Activated naive CD4-positive, alpha-beta T cell (primary cell): ENCODE measurements at places on chromosomes 1 and 21.

DNA sequence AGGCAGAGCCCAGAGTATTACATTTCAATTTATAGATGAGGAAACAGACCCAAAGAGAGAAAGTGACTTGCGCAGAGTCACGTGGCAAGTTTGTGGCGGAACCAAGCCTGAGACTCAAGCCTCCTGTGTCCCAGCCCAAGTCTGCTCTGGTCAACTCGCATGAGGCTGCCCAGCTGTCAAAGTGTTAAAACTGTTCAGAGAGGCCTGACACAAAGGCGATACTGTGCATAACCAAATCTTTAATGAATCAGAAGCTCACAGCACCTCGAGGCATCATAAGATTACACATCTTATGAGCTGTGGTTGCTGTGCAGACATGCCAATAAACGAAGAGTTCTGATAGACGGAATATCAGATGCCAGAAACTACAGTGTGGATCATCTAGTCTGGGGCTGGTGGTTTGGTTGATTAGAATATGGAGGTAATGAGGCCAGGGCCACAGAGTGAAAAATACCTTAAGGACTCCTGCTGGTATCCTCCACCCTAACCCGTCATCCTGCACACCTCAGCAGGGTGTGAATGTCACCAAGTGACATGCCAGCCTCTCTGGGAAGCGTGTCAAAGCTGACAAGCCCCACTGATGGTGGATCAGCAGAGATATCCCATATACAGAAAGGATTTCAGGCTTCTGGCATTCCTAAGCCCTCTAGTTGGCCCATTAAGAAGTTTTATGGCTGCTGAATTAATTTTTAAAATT is 42.2 kb downstream of the TNNT2 start:
- no peak for DNase-seq

DNA sequence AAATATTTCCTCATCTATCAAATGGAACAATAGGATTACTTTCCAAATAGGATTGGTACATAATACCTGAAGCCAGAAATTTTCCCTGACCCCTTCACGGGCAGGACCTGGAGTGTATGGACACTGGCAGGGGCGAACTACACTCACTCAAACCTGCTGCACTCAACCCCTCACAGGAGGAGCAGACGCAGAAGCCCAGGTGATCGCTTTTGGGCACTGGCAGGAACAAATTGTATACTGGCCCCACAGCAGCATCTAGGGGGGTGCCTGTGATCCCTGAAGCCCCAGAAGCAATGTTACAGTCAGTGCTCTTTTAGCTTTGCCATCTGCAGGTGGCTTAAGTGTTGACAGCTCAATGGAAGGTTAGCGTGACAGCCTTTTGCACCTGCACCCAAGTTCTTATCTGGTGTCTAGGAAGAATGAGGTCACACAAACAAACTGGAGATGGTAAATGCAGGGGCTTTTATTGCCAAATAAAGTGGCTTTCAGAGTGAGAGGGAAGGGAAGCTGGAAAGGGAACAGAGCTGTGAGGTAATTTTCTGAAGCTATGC is 199.2 kb upstream of the NEGR1 start:
- DNase-seq = no peak

DNA sequence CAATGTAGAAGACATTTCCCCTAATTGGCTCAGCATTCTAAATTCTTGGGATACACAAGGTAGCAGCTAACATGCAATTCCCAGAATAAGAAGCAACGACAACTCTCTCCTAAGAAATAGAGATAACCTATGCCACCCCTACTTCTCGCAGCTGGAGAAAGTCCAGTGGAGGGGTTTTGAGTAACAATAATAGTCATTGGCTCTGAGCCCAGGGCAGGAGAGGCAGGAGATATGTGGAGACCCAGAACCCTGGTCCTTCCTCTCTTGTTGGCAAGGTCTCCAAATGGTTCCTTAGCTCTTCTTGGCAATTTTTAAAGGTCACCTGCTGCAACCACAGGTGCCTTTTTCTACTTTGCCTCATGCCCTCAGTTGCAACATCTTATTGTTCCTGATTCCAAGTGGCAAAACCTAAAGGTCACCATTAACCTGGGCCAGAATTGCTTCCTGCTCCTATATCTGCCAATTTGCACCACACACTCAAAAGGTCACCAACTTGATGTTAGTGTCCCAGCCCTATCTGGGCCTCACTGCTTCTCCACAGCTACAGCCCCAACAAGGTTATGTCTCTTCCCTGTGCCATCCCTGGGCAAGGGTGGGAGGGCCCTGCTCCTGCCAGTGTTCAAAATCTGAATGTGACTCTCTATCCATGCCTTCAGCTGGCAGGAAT is 36.7 kb downstream of the TBX15 start:
- DNase-seq = no peak

GRCh38 chr1:22234476-22235030 is 91.7 kb upstream of the WNT4 start:
- DNase-seq = no peak

DNA sequence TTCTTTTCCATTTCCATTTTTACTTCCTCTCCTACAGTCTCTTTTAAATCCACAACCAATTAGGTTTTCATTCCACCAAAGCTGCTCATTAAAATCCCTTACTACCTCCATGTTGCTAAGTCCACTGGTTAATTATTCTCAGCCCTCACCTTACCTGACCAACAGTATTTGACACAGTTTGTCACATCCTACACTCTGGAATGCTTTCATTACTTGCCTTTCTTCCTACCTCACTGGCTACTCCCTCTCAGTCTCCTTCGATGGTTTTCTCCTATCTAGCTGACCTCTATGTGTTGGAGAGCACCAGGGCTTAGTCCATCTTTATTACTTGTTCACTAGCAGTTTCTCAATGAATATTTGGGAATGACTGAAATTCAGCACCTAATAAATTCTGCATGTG is 78.6 kb downstream of the NME7 start:
- no peak for DNase-seq
